Stimulated activated CD4-positive, alpha-beta T cell treated with anti-CD3 and anti-CD28 coated beads, Interleukin-2, amount 100 ng/mL, for 24 hours (primary cell): ENCODE measurements at places on chromosomes 2 and 18.

DNA sequence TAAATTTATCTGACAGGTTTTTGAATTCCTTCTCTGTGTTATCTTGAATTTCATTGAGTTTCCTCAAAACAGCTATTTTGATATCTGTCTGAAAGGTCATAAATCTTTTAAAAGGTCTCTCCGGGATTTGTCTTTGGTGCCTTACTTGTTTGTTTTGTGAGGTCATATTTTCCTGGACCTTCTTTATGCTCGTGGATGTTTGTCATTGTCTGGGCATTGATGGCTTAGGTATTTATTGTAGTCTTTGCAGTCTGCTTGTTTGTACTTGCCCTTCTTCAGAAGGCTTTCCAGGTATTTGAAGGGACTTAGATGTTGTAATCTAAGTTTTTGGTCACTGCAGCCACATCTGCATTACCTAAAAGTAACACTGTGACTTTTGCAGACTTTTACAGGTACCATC is 355.2 kb downstream of the PARD3B start:
- DNase-seq: no peak

- no peak for DNase-seq
Measured at GRCh38 chr2:222447131-222447530, 22.8 kb downstream of the SGPP2 start.

DNA sequence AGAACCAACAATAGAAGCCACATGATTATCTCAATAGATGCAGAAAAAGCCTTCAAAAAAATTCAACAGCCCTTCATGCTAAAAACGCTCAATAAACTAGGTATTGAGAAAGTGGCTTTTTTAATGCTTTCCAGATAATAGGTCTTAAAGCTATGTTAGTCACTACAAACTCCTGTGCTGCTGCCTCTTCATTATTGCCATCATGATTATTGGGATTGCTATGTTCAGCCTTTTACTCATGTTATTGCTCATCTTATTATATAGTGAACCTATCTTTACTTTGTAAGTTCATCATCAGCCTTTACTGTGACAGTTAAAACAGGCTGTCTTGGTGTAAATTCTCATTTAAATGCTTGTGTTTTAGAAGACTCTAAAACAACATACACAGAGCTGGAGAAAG is 1557.2 kb upstream of the ZEB2 start:
- no peak for DNase-seq

- no peak for DNase-seq
Measured at GRCh38 chr2:12226653-12227052, 480.2 kb downstream of the LPIN1 start.

GRCh38 chr18:22343613-22344012 is 74.1 kb downstream of the CTAGE1 start:
- no peak for DNase-seq
